Stimulated activated CD8-positive, alpha-beta memory T cell treated with anti-CD3 and anti-CD28 coated beads, Interleukin-4, amount 100 ng/mL, for 24 hours (primary cell): ENCODE measurements at places on chromosomes 2 and 18.

GRCh38 chr2:96809951-96810782 lies 5.9 kb upstream of the CNNM3 start:
- no peak for DNase-seq

GRCh38 chr2:96353032-96353561 lies 17.5 kb downstream of the NCAPH start:
- no peak for DNase-seq

DNA sequence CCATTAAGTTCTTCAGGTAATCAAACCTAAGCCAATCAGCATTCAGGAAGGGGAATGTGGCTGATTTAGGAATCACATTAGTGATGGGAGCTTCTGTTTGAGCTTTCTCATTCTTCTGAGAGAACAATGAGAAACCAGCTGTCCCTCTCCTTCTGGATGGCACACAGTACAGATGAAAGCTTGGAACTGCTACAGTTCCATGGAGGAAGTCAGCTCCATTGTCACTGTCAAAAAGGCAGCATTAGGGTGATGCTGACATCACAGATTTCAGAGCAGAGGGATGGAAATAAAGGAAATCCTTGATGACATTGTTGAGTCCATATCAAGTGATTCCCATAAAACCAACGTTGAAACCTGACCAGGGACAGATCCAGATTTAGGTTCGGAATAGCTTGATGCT lies 36.1 kb upstream of the ACYP2 start:
- DNase-seq, result no peak

DNA sequence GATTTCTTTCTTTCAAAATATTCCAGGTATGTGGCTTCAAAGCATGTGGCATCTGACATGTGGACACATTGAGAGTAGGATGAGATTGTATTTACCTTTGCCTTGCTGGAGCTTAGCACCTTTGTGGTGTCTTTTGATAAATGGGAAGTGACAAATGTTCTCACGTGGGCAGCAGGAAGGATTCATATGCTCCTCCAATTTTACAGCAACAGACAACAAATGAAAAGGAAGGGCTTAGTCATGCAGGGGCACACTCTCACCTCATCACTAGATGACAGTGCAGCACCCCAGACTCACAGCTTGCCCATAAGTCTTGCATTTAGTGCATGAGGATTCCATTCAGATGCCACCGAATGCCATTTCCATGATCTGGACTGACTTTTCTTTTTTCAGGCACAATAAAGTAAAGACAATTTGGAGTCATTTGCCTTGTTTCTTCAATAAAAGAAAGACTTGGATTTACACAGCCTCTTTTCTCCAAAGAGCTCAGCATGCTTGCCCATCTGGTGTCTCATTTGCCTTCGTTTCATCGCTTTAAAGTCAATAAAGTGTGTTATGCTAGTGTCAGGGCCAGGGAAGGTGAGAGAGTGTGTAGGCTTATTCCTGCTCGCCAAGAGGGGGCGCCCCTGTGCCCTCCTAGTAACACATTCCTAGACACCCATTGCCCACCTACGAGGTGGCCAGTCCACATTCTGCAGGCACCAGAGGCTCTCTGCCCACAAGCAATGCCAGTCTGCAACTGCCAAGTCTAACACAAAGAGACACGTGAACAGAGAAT lies 39.6 kb upstream of the DAPL1 start:
- DNase-seq, result no peak

DNA sequence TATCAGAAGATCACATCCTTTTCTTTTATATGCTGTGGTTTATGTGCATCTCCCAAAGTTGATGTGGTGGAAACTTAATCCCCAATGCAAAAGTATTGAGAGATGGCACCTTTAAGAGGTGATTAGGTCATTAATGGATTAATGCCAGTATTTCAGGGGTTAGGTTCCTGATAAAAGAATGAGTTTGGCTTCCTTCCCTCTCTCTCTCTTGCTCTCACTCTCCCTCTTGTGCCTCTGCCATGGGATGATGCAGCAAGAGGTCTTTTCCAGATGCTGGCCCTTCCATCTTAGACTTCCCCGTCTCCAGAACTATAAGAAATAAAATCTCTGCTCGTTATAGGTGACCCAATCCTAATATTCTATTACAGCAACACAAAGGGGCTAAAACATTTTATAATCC lies 85.0 kb downstream of the TTC27 start:
- DNase-seq, result no peak

GRCh38 chr2:9700109-9700495 lies 69.3 kb upstream of the YWHAQ start:
- DNase-seq, result no peak
